ENCODE measurements at places on chromosomes 12 and 14.

DNA sequence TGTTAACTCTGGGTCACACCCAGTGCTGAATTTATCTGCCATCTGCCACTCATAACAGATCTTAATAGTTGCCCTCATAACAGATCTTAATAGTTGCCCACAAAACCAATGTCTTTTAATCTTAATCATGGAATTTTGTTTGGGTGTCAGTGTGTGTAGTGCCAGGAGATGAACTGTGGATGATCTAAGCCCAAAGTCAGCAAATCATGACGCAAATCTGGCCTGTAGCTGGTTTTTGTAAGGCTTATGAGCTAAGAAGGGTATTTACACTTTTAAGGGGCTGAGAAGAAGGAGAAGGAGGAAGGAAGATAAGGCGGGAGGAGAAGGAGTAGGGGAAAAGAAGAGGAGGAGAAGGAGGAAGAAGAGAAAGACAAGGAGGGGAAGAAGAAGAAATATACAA is 10.0 kb upstream of the IL26 start:
- DNase-seq: no peak

GRCh38 chr14:101174980-101175606 is 271.6 kb upstream of the RTL1 start:
- DNase-seq: no peak

- DNase-seq: no peak
Measured at GRCh38 chr12:77314378-77315052, 249.1 kb upstream of the E2F7 start.

GRCh38 chr14:39186941-39187525 is 12.0 kb downstream of the PNN start:
- DNase-seq: no peak
